Peyer's patch (tissue), 4 donors: ENCODE measurements at places on chromosomes 2 and 18. TPM values are rescaled to one million over a fixed set of nuclear protein-coding genes. Genes with fewer than 3 reads are reported as not detected.

- DNase-seq: no peak
These were observed 382.7 kb upstream of the SALL3 start for GRCh38 chr18:78596794-78597345.

GRCh38 chr2:144320491-144320890, 199.4 kb downstream of the ZEB2 start:
- no peak for DNase-seq

DNA sequence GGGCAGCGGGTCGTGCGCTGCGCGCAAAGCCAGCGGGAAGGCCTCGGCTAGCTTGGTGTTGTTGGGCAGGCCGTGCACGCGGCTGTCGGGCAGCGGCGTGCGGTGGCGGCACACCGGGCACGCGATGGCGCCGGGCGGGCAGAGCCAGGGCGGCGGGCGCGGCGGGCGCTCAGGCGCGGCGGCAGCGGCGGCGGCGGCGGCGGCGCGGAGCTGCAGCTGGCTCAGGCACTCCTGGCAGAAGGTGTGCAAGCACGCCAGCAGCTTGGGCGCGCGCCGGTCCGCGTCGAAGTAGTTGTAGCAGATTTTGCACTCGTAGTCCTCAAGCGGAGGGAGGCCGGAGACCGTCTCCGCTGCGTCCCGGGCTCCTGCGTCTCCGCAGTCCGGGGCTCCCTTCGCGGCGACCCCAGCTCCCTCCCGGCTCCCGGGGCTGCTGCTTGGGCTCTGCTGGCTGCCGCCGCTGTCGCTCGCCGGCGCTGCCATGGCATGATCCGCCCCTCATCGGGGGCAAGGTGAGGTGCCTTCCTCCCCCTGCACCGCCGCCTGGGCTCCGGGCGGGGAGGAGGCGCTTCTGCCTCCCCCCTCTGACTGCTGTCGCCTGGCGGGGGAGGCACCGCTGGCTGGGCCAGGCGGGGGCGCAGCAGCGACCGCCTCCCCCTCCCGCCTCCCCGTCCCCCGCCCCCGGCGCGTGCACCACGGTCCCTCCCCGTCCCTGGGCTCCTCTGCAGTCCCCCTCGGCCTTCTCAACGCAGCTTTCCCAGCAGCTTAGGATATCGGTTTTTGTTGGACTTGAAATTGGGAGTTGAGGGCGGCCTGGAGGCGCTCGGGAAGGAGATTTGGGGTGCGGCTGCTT, 21.0 kb upstream of the PAX3 start:
- DNase-seq: no peak

GRCh38 chr2:44290261-44290660, 15.0 kb downstream of the SLC3A1 start:
- no peak for DNase-seq

DNA sequence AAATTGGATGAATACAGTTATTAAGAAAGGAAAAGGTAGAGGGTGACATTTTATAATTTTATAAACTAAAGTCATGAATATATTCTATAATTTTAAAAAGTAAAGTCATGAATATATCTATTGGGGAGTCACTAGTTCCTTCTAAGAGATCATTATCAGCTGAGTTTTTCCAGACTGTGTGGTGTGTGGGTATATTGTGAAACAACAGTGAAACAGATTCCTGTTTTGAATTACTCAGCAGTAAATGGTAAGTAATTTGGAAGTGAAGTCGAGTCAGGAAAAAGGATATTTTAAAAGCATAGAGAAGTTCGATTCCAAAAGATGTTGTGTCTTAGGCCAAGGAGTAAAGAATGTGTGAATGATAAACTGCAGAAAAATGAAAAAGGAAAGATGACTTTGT, 1018.2 kb upstream of the NXPH2 start:
- no peak for DNase-seq

DNA sequence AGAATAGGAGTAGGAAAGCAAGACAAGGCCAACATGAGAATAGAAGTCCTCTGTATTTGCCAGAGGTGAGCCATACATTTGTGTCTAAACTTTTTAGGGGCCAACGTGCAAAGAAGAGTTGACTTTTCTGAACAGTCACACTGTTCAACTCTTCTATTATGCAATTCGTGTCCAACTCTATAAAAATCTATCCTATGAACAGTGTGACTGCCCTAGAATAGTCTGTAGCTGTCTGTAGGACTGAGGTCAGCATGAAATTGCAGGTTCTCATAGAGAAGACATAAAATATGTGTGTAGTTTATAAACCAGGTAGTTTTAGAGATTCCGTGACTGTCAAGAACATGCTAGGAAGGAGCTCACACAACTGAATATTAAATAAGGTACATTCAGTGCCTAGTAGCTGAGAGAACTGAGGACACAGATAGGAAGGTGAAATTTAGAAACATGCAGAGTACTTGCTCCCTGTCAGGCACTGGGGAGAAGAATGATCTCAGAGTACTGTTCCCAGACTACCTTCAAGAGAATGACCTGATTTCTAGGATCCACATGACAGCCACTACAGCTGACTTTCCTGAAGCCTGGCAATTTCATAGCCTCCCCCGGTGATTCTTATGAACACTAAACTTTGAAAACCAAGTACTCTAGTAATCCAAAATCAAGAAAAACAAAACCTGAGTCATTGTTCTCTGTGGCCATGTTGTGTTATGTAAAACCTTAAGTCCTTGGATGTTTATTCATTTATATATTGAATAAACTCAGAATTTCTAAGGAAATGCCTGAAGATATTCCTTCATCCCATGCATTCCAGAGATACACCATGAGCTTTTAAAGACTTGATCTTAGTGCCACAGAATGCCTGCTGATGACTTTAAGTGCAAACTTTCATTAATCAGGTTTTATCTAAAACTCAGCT, 201.5 kb upstream of the BOD1L2 start:
- DNase-seq: no peak

DNA sequence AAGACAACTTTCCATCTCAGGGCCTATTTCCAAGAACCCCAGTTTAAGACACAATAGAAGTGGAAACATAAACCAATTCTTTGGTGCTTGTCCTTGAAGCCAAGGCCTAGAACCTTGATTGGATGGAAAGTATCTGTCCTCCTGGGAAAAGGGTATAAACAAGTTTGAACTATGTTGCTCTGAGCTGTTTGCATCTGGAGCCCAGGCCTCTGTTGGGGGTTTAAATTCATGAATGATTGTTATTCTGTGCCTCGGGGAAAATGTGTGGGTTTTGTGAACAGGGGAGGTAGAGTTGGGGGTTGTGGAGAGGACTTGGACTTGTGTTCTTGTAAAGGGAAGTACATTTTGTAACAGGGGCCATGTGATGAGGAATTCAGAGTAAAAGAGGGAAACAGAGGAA, 406.1 kb downstream of the SLC4A3 start:
- DNase-seq: no peak

- DNase-seq: no peak
These were observed 168.8 kb downstream of the SH3RF3 start for GRCh38 chr2:109297566-109298490.

DNA sequence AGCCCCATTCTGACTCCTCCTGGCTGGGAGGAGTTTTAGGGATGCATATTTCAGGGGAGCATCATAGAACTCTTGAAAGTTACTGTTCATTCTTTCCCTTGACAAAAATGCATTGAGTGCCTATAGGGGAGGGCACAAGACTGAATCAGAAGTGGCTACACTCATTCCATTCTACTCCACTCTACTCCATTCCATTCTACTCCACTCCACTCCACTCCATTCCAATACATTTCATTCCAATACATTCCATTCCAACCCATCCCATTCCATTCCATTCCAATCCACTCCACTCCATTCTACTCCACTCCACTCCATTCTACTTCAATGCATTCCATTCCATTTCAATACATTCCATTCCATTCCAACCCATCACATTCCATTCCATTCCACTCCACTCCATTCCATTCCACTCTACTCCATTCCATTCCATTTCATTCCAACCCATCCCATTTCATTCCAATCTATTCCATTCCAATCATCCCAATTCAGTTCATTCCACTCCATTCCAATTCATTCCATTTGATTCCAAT, 110.8 kb downstream of the LOXHD1 start:
- DNase-seq: no peak

DNA sequence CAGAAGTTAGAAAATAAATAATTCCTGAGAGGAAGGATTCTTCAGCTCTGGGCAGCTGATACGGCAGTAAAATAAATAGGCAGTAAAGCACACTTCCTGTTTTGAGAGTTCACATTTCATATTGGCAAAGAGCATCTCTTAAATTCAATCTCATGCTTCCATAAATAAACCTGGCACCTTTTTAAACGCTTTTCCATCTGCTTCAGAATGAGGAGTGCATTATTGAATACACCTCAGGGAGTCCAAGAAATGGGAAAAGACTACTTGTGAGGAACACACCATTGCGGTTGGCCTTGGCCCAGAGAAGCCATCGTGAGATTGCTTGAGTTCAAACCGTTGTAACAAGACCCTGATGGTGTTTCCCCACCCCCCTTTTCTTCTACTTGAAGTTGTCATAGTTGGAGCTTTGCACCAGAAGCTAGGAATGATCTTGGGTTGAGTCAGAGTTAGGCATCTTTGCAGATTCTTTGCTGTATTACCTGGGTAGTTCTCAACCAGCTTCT, 123.9 kb downstream of the RDH14 start:
- DNase-seq: no peak

- DNase-seq: no peak
These were observed 302.9 kb downstream of the LRRTM1 start for GRCh38 chr2:80001701-80002101.

DNA sequence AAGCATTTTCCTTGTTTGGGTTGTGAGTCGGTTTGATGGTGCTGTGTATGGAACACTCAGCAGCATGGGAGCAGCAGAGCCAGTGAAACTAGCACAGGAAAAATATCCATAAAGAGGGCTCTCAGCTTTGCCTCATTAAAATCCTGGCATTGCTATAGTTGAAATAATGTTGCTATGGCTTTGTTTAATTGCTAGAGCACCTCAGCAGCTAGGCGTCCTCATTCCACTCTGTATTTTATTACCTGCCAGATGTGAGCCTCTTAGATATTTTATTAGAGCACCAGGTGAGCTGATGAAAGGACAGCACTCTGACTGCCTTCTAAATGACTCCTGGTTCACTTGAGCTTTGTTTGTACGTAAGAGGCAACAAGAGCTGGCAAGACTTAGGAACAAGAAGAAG, 232.4 kb downstream of the MTX2 start:
- no peak for DNase-seq

- DNase-seq: peak; percentile 40
These were observed 160.1 kb downstream of the RTP5 start for GRCh38 chr2:242029422-242030225.

- no peak for DNase-seq
These were observed 524.0 kb upstream of the ID2 start for GRCh38 chr2:8157621-8158430.

DNA sequence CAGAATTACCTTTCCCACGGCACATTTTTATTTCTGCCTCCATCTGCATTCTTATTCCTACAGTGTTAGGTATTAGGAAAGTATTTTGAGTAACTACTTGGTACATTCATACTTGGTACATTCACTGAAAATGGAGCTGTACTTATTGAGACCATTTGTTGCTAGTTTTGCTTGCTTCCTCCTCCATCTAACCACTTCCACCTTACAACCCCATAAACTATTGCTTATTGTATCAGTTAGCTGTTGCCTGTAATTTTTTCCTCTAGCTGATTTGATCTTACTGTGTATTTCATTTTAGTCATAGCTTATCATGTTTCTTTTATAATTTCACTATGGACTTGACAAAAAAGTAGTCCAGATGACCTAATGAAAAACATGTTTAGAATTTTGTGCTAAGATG, 50.7 kb downstream of the AFTPH start:
- no peak for DNase-seq

DNA sequence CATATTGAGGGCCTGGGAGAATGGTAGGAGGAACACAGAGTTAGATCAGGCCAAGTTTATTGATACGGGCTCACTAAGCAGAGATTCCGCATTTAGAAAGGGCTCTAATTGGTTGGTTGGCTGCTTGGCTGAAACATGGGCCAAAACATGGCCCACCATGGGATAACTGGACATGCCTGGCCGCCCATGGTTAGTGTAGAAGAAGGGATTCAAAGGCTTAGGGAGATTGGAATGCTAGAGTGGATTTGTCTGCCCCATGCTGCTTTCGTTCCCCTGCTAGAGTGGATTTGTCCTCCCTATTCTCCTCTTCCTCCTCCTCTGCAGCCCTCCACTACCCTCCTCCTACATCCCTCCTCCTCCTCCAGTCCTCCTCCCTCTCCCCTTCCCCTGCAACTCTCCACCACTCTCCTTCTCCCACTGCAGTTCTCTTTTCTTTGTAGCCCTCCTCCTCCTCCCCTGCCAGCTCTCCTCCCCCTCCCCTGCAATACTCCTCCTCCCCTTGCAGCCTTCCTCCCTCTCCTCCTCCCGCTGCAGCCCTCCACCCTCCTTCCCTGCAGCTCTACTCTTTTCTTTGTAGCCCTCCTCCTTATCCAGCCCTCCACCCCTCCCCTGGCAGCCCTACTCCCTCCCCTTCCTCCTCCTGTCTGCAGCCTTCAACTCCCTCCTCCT, 17.2 kb downstream of the BOK start:
- DNase-seq: peak; percentile 15

- no peak for DNase-seq
These were observed 28.8 kb downstream of the SP100 start for GRCh38 chr2:230444832-230445231.

DNA sequence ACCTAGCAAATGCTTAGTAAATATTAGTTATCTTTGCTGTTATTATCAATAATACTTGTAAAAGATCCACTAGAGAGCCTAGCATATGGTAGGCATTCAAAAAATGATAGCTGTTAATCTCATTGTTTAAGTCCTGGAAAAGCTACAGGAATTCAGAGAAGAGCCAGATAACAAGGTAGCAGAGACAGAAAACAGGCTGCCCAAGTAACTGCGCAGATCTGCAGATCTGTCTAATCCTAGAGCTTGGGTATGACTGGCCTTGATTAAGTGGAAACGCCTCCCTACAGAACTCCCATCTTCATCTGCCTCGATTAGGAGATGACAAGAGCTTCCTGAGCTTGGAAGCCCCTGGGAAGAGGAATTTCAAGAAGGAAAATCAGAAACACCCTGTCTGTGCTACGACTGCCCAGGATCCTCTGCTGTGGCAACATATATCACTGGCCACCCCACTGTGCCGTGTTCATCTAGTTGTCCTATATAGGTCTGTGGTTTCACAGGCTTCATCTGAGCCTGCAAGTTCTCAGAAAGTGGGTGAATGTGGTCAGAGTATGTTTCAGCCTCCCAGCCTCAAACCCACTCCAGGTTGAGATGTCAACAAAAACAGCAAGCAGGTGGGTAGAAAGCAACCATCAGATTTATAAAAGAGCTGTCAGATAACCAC, 151.5 kb upstream of the PKDCC start:
- no peak for DNase-seq

DNA sequence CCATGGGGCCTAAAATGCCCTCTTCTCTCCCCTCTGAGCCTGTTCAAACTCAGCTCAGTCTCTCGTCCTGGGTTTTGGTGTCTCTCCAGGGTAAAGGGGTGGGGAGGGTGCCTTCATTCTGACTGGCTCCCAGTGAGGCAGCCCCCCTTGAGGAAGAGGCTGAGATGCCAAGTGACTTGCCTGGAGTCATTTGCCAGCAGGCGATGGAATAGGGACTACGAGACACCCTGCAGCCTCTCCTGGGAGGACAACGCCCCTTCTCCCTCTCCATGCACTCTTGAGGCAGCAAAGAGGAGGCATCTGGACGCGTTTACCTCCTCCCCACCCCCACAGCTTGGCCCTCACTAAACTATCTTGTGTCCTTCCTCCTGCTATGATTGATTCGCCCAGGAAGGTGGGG, 760 bp upstream of the STON1 start:
- DNase-seq: no peak

- DNase-seq: no peak
These were observed 98.0 kb downstream of the TRABD2A start for GRCh38 chr2:84782717-84783442.

Gene ALK
- total RNA-seq: 0.88 TPM

Gene HPCAL1
- total RNA-seq: 188 TPM

Gene PROM2
- total RNA-seq: 68.9 TPM

Gene SELENOI
- 66.0 TPM for total RNA-seq

Gene SP3
- 57.1 TPM for total RNA-seq

Gene DLX2
- not detected for total RNA-seq
